Left renal cortex interstitium (tissue), 4 donors: ENCODE measurements at places on chromosomes 16 and 17.

DNA sequence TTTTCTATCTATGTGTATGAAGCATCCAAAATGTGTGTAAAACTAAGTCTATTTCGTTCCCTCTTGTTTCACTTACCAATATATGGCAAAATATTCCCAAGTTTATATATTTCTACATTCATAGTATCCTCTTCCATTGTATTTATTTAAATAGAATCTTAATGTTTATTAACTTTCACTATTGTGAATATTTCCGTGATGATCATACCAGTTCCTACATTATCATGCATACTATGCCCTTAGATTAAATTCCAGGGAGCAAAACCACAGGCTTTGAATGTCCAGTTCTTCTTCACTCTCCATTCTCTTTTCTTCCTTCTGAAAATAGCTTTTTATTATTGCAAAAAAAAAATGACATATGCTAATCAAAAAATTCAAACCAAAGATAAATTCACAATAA lies 4.0 kb downstream of the MAP2K6 start:
- no peak for DNase-seq

GRCh38 chr17:65583921-65584603 lies 22.6 kb upstream of the AXIN2 start:
- DNase-seq: no peak

DNA sequence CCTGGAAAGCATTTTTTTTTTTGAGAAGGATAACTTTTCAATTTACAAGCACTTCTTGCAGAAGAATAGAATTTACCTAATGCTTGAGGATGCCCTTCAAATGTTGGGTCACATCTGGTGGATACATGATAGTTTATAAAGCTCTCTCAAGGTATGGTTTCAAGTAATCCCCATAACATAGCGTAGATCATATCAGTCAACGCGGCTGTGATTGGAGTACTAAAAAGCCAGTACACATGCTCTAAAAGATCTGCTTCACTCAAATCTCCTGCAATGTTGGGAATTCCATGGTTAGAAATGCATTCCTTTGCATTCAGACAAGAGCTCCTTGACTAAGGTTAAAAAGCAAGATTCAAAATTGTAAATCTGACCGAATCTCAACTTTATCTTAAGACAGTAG lies 3.9 kb upstream of the KCNJ16 start:
- no peak for DNase-seq

DNA sequence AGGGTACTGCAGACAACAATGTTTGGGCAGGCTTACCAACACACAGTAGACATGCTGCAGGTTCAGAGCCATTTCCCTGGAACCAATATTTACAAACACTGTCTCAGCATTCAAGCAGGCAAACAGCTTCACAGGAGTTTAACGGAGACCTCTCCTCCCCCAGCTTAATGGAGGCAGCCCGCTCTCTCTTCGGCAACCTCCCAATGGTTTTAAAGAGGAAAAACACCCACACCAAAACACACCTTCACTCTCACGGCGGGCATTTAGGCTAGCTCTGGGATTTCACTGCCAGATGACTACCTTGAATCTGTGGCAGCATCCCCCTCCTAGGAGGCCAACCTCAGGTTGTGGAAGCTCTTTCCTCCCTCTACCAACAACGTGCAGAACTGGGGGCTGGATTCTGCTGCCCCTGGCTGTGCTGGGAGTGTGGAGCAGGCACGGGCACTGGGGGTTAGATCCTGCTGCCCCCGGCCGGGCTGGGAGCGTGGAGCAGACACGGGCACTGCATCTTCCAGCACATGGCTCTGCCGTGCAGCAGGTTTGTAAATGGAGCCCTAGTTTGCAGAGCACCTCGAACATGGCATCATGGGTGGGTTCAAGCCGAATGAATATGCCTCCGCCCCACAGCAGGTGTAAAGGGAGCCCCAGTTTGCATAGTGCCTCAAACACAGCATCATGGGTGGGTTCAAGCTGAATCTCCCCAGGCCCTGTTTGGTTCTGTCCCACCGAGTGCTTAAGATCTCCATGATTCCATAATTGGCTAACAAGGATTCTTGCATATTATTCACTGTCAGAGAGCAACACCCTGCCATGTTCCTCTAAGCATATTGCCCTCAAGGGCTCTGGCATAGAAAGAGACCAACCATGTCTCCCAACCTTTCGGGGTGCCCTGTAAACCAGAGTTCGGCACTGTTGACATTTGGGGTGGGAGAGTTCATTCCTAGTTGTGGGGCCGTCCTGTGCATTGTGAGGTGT lies 86.4 kb downstream of the RBFOX3 start:
- no peak for DNase-seq

GRCh38 chr16:77057161-77057774 lies 133.7 kb upstream of the MON1B start:
- no peak for DNase-seq

DNA sequence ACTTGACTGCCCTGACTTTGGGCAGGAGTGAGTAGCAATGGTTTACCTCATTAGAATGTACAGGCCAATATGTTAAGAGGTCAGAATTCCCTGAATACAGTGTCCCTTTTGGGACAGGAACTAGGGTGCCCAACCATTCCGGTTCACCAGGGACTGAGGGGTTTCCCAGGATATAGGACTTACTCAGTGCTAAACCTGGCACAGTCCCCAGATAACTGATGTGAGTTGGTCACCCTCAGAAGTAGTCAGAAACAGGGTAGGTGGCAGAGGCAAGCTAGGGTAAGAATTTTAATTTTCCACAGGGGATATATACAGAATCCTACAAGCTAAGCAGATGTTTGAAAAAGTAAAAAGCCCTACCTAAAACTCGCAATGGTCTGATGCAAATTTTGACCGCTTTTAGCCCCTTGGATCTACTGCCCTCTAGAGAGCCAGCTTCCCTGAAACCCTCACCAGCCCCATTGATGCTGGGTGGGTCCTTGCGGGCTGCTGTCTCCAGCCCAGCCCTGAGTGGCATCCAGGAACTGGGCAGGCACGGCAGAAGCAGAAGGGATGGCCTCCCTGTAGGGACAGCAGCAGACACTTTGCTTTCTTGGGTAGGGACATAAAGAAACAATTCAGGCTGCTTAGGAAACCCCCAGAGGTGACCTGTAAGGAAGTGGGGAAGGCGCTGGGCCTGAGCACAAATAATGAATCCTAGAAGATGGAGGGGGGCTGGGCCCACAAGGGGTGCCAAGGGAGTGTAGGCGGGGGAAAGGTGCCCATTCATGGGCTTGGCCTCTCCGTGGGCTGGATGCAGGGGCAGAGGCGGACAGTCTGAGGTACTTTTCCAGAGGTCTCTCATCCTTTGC lies 434.8 kb downstream of the SLC39A11 start:
- no peak for DNase-seq

DNA sequence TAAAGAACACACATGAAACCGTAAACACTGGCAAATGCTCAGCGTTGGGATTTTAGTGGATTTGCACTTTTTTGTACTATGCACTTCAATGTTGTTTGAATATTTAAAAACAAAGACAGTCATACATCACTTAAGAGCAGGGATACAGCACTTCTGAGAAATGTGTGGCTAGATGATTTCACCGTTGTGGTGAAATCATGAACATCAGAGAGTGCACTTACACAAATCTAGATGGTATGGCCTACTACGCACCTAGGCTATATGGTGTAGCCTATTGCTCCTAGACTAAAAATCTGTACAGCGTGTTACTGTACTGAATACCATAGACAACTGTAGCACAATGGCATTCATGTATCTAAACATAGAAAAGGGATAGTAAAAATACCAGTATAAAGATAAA lies 37.6 kb upstream of the CNEP1R1 start:
- DNase-seq: no peak

- DNase-seq: no peak
These were observed 49.9 kb downstream of the NLRC5 start for GRCh38 chr16:57039148-57039812.

- DNase-seq: no peak
These were observed 43.8 kb upstream of the CDH13 start for GRCh38 chr16:82582975-82583374.

DNA sequence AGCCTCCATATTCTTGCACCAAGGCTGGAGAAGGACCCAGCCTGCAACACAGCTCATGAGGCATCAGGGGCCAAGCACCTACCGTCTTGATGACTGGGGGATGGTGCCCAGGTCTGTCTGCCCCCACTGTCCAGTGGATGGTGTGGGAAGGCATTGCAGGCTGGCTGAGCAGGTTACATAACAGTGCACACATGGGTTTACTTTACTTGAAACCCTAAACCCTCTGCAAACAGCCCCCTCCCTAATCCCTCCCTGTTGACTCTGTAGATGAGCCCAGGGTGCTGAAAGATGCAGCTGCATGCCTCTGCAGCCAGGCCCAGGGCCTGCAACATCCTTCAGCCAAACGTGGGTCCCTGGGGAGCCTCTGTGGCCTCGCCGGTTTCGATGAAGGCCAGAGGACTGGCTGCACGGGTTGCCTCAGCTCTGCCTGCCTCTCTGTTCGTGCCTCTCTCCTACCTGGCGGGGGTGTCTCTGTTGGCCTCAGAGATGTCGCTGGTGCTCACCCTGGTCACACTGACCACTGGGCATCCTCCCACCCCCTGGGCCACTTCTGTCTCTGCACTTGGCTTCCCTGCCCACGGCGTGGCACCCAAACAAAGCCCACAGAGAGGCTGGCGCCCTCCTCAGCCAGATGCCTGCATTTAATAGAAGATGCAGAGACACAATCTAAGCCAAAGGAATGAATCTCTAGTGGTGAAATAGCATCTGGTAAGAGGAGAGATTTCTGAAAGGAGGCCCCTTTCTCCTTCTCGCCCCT lies 95.1 kb downstream of the METRNL start:
- DNase-seq: peak; percentile 44

DNA sequence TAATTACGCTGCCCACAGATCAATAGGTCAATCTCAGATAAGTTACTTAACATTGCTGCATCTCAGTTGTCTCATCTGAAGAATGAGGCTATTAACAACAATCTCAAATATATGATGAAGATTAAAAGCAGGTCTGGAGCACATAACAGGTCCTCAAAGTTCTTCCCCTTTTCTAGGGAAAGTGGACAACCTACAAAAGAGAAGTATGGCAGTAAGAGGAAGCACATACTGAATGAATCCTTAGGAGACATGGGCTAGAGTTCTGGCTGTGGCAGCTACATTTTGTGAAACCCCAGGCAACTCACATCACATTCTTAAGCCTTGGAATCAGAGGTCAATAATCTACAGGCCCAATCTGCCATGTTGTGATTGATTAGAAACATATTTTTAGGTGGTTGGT lies 180.6 kb downstream of the PCTP start:
- DNase-seq: no peak

DNA sequence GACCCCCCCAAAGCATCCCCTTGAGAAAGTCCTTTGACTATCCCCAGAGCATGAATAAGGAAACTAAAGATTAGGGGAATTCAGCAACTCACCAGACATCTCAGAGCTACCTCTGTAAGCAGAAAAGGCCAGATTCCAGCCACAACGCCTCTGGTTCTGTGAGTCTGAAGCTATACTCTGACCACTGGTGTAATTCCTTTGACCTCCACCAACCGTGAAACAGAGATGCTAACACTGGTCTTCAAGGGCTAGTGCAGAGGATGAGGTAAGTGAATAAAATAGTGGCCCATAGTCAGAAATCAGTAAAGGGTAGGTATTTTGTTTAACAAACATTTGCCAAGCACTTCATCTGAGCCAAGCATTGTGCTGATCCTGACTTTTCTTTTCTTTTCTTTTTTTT lies 353.4 kb downstream of the NPIPA8 start:
- no peak for DNase-seq

DNA sequence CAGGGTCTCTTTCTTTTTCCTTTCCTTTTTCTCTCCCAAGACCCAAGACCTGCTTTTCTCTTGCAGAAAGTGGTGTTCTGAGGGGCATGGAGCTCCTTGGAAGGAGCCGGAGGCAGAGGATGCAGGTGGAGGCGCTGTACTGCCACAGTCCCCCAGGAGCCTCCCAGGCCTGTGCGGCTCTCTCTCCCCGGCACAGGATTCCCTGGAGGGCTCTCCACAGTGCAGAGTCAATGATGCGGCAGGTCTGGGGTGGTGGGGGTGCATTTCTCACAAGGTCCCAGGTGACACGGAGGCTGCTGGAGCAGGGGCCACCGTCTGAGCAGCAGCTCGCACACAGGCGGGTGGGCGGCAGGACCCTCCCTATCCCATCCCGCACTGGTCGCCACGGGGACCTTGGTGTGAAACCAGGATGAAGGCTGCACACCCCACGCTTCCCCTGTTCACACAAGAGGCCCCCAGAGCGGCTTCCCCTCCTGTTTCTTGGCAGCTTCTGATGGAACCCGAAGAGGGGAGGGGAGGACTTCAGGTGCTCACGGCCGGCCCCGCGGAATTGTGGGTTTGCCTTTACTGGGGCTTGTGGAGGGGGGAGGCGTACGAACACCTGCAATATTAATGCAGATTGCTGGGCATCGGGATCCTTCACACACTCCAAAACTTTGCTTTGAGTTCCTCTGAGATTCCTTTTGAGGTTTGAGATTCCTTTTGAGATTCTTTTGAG lies 186.9 kb downstream of the ENGASE start:
- no peak for DNase-seq

- no peak for DNase-seq
These were observed 12.7 kb upstream of the SPAG9 start for GRCh38 chr17:51133365-51133764.
